Caki2 (cell line): ENCODE measurements at places on chromosomes 2 and 18.
A peak's percentile ranks its signal among the peaks of the same experiment; 100 is the strongest.

GRCh38 chr2:223036790-223037444, 15.1 kb upstream of the KCNE4 start:
- DNase-seq, result no peak

DNA sequence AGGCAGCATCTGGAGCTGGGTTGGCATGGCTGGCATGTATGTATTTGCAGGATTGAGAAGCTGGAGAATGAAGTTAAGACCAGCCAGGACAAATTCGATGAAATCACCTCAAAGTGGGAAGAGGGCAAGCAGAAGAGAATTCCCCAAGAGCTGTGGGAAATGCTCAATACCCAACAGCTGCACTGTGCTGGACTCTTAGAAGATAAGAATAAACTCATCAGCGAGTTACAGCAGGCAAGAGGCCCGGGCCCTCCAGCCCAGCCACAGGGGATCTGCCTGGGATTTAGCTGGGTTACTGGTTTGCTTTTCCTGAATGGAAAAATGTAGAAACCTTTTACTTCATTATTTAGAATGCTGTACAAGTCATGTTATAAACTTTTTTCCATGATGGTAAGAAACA, 22.5 kb downstream of the DRC1 start:
- no peak for DNase-seq

- DNase-seq, result no peak
Observed at GRCh38 chr2:206766057-206766930, 888 bp downstream of the FASTKD2 start.

GRCh38 chr18:379681-380330, 112.0 kb upstream of the THOC1 start:
- no peak for DNase-seq

DNA sequence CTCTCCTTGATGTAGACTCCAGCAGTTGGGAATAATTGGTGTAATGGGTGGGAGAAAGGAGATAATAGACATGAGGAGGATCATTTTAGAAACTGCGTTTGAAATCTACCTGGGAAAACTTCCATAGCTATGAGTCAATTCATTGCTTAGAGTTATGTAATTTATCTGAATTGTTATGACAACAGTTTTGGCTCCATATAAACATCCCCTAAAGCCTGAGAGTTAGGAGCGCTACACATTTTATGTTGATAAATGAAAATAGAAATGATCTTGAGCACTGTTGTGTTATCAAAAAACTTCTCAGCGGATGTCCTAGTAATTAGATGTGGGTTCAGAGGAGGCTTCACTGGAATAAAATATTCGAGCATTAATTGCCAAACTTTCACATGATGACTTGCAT, 573.4 kb downstream of the TSN start:
- DNase-seq, result no peak

DNA sequence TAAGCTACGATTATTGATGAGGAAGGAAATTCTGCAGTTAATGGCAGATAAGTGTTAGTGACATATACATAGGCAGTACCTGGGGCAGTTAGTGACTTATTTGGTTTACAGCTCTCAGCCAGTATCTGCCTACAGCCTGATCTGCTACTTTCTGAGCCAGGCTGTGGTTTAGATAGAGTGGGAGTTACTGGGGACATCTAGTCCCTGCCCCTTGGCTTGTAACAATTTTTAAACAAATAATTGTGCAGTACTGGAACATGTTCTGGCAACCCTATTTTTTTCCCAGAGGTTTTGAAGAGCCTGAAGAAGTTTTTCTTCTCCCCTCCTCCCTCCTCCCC, 2.3 kb downstream of the KIF5C start:
- DNase-seq, result no peak

DNA sequence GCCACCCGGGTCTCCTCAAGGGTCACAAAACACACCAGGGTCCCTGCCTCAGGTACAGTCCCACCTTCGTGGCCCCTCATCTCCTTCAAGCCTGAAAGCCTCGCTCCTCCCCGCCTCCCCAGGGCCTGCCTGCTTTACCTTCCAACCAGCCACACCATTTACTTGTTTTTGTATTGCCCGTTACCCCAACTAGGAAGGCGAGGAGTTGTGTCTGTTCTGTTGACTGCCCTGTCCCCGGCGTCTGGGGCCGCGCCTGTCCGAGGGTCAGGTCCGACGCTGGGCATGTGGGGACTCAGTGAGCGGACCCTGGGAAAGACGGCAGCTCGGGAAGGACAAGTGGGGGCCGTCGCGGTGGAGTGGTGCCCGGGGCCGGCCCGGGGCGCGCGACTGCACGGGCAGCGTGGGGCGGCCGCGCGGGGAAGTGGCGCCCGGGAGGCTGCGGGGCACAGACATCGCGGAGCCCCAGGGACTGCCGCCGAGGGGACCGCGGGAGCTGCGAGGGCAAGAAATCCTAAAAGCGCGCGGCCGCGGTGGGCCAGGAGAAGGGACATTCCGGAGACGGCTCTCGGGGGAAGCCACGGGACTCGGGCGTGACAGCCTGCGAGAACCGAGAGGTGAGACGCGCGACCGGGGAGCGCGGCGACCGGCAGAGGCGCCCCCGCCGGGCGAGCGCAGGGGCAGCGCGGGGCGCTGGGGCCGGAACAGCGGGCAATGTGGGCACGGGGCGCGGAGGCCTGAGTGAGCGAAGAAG, 797 bp upstream of the GRHL1 start:
- DNase-seq, result peak; percentile 33

GRCh38 chr2:55932843-55933242, 9.3 kb upstream of the EFEMP1 start:
- no peak for DNase-seq

DNA sequence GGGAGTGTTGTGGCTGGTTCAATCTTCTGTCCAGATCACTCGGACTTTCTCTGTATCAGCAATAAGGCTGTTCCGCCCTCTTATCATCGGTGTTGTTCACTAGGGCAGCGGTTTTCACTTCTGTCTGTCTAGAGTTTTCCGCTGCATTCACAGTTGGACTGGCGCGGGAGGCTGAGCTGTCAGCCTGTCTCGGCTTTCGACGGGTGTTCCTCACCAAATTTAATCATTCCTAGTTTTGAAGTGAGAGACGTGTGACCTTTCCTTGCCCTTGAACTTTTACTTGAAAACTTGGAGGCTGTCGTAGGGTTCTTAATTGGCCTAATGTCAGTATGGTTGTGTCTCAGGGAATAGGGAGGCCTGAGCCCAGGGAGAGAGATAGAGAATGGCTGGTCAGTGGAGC, 108.3 kb downstream of the NFATC1 start:
- no peak for DNase-seq

- DNase-seq, result no peak
Observed at GRCh38 chr2:102717308-102718018, 44.4 kb upstream of the TMEM182 start.

GRCh38 chr2:205002390-205002789, 457.1 kb downstream of the PARD3B start:
- DNase-seq, result no peak

DNA sequence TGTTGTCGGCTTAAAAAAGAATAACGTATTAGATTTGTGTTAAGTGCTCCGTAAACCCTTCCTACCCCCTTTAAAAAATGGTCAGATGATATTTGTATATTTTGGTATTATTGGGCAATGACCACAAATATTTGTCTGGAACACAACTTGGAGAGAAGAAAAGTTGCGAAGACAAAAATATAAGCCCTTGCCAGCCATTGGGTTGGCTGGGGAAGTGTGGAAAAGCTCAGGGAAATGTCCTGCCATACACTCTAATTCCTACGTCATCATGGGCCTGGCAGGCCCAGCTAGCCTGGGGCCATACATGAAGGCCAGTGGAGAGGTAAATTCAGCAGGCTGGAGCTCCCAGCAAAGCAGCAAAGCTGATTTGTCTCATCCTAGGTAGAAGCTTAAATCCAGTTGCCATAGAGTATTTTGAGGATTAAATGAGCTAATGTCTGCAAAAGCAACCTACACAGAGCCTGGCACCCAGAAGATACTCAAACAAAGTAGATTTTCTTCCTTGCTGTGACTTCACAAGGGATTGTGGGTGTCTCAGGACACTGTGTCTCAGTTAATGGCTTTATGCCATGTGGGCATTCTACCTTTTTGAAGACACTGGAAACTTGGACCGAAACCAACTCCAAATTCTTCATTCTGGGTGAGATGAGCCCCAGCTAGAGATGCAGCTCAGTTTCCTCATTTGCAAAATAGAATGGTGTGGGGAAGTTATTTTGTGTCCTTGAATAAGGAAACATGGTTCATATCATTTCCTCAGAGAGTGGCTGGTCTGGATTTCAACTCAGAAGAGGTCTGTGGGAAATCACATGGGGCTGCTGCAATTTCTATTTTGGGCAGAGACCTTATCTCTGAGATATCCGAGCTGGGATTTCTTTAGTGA, 87.9 kb upstream of the MAP4K3 start:
- no peak for DNase-seq

DNA sequence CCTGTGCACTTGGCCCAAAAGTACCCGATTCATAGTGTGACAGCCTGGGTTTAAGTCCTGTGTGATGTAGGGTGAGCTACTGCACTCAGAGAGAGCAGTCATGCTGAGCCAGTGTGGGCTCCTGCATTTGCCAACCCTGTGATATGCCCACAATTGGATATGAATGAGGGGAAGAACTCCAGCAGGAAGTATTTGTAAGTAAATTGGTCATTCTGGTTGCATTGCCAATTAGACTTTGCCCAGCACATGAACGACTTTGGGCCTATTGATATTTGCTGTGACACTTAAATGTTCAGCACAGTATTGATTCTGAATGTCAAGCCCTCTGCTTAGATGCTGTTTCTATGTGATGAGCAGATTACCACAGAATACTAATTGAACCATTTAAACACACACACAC, 570.9 kb downstream of the PIK3C3 start:
- DNase-seq, result no peak

- DNase-seq, result no peak
Observed at GRCh38 chr2:147098940-147099339, 745.9 kb upstream of the ACVR2A start.

DNA sequence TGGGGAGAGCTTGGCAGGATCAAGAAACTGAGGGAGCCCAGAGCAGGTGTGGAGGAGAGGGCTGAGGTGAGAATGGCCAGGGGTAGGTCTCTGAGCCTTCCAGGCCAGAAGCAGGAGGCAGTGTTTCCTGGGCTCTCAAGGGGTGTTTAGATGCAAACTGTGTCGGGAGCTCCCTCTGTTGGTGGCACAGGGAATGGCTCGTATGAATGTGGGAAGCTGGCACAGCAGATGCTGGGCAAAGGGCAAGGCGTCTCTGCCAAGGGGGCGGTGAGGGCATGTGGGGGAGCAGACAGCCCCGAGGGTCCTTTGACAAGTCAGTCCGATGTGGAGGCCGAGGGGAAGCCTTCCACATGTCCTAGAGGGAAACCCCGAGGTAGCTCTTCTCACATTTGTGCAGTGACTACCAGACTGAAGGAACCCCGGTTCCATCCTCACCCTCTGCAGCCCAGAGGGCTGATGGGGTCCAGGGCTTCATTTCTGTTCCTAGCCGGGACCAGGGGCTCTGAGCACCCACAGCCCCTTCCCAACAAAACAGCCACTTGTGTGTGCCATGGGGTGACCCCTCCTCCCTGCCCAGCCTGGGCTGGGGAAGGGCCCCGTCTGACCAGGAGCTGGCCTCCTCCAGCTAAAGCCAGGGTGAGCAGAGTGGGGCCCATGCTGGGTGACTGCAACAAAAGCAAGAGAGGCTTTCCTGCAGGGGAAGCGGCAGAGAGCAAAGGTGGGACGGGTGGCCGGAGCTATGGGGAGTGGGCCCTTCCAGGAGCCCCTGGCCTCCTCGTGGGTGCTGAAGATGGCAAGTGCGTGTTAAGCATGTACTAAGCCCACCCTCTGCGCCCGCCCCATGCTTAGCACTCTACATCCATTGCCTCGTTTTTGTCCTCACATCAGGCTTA, 103.4 kb downstream of the SEPTIN10 start:
- peak; percentile 55 for DNase-seq

DNA sequence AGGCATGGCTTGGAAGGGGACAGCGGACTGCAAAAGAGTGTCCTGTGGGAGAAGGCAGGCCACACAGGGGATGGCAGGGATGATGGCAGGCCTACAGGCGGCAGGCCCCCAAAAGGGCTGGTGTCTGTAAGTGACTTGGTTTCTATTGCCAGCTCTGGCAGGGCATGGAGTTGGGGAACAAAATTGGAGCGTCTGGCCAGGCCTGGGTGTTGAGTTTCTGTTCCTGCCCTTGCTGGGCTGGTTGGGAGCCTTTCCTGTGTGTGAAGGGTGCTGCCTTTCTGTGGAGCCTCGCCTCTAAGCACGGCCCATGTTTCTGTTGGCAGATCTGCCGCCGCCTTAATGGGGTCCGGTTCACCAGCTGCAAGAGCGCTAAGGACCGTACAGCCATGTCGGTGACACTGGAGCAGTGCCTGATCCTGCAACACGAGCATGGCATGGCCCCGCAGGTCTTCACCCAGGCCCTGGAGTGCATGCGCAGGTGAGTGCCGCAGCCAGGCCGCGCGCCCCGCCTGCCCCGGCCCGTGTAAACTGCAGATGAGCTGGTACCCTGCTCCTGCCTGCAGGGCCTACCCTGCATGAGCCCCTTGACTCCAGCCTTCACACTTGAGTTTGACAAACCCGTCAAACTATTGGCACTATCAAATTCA, 31.5 kb downstream of the COA5 start:
- no peak for DNase-seq

DNA sequence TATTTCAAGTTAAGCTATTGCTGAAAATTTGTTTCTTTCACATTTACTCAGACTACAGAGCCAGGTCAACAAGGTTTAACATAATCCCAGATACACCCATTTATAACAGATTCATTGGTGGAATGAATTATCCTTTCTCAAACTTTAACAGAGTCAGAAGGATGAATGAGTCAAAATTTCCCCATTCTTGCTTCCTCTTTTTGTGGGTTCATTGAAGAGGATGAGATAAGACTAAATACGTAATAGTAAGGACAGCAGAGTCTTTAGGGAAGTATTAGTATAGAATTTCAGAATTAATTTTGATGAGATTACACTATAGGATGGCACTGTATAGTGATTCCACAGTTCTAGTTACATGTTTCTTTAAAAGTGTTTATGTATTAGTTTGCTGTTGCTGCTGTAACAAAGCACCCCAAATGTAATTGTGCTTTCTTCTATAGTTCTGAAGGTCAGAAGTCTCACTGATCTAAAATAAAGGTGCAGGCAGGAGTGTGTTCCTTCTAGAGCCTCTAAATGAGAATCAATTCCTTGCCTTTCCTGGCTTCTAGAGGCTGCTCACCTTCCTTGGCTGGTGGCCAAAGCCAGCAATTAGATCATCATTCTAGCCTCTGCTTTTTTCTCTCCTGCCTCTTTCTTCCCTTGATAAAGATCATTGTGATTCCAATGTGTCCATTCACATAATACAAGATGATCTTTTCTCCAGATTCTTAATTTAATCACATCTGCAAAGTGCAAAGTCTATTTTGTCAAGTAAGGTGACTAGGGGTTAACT, 309.3 kb upstream of the PIK3C3 start:
- DNase-seq, result no peak

- no peak for DNase-seq
Observed at GRCh38 chr18:8503248-8503647, 106.0 kb upstream of the RAB12 start.

- no peak for DNase-seq
Observed at GRCh38 chr2:64666810-64667438, 13.2 kb upstream of the SERTAD2 start.

DNA sequence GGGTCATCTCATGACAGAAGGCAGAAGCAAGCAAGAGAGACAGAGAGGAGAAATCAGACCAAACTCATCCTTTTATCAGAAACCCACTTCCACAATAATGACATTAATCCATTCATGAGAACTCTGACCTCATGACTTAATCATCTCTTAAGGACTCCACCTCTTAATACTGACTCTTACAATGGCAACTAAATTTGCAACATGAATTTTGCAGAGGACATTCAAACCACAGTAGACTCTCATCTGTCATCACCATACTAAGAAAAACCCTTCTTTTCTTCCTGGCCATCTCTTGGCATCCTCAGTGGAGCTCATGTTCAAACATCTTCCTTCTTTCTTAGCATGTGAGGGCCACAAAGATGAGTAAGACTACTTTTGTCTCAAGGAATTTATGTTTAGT, 476.2 kb upstream of the RAB12 start:
- DNase-seq, result no peak
